ENCODE measurements at places on chromosomes 12 and 14.

DNA sequence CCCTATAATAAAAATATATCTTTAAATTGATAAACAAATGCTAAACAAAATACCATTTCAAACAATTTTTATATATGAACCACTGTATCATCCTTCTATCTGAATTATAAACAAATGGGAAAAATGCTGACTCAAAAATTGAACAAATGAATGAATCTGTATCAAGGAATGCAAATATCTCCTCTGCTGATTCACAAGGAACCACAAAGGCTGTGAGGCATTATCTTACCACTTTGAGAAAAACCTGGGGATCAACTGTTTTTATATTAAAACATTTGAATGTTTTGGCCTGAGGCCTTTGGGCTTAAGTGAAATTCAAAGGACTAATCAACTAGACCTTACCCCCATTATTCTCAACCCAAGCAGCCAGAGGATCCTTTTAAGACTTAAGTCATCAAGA, 86.3 kb downstream of the EML5 start:
- no peak for DNase-seq

GRCh38 chr12:49798248-49798647, 30.0 kb downstream of the NCKAP5L start:
- no peak for DNase-seq

DNA sequence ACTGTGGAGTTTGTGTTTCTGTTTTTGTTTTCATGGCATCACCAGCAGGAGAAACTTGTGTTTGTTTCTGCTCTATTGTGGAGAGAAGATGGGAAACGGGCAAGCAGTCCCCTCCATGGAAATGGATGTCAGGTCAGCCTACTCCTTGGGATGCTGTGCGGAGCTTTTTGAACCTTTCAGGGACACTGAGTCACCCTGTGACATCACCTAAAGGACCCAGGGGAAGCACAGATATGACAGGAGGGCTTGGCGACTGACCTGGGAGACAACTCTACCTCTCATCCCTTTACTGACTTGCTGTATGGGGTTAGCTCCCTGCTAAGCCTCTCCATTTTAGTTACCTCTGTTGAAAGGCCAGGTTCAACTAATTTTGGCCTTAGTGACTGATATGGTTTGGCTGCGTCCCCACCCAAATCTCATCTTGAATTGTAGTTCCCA, 706.9 kb upstream of the TMEM132C start:
- DNase-seq, result no peak

- no peak for DNase-seq
These were observed 491 bp upstream of the CLEC6A start for GRCh38 chr12:8455271-8455670.

DNA sequence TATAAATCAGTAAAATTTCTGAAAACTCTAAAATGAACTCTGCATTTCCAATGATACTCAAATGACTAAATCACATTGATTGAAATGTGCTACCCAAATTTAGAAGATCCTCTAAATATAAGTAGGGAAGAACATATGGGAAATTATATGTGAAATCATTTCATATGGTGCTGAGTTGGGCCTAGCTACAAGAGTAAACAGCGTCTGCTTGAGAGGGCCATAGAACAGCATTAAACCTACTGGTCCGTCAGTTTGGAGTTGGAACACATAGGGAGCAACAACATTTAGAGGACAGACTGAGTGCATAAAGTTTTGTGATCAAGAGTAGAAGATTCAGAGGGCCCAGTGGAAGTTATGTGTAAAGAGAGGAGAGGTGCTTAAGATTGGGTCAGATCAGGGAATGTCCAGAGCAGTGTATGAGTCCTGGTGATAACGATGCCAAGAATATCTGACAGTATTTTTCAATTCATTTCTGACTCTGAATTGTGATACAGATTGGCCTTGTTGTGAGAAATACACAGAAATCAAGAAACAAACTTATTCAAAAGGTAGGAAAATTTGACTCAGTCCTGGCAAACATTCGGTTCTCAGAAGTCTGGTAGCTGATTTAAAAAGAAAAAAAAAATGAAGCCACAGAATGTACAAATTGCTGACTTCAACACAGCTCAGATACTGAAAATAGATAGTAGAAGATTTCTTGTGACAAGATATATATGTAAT, 362.2 kb downstream of the CCDC91 start:
- no peak for DNase-seq

- DNase-seq, result no peak
These were observed 215.0 kb upstream of the USP15 start for GRCh38 chr12:62045211-62045610.

GRCh38 chr12:65055859-65056258, 65.2 kb downstream of the WIF1 start:
- DNase-seq, result no peak

DNA sequence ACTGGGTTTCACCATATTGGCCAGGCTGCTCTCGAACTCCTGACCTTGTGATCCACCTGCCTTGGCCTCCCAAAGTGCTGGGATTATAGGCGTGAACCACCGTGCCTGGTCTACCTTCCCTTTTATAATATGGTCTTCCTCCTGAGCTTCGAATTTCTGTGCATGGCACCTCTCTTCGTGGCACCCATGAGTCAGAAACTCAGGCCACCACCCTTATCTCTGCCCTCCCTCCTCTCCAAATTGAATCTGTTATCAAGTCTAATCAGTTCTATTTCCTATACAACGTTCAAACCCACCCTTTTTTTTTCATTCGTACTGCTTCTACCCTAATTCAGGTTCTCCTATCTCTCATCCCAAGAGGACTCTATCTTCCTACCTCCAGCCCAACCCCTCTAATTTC, 5.0 kb upstream of the TINF2 start:
- no peak for DNase-seq

GRCh38 chr14:20597108-20597507, 5.9 kb upstream of the RNASE12 start:
- DNase-seq, result no peak

DNA sequence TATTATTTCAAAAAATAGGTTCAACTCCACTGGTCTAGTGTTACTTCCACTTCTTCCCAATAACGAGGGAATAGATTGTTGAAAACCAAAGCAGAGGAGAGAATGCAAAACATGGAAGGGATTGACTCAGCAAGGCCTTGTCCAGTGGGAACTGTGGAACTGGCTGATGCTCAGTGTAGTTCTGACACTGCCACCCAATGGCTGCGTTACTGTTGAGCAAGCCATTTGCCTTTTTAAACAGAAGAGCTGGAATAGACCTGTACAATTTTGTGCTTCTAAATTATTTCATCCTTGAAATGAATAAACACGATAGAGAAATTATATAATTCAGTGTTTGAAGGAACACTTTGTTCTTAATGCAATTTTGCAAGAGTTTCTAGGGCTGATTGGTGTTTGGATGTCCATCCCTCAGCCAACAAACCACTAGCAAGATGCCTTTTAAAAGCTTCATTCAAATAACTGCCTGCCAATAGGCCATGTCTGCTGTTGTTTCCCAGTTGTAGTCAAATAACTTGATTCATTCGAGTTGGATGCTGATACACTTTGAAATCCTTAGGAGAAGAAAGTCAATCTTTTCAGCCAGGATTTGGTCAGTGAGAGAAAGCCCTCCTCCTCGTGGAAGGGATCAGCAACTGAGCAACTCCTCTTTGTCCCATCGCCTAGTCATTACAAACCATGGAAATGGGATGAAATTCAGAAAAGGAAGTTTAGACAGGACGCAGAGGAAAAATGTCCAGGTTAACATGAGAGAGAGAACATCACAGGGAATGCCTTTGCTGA, 7.3 kb upstream of the MGP start:
- DNase-seq, result no peak

- DNase-seq, result peak; percentile 79
These were observed 17.4 kb downstream of the RPS6KL1 start for GRCh38 chr14:74905595-74906142.

GRCh38 chr12:630656-631632, 32.3 kb downstream of the NINJ2 start:
- peak; percentile 57 for DNase-seq

- DNase-seq, result no peak
These were observed 1.8 kb downstream of the PLBD2 start for GRCh38 chr12:113359939-113360748.

DNA sequence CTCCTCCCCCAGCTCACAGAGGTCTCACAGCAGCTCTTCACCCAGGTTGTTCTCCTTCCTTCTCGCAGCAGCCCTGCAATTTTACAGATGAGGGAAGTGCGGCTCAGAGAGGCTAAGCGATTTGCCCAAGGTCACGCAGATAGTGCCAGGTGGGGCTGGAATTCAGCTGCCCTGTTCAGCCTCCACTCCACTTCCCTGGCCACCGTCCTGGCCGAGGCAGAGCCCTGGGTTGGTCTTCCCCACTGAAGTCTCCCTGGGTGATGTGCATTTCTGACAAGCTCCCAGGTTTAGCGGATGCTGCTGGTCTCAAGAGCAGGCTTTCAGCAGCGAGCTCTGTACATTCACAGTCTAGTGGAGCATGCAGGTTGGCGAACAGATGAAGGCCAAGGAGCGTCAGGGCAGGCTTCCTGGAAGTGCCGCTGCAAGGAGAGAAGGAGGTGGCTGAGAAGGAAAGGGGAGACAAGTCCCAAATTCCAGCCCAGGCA, 28.9 kb upstream of the EML1 start:
- DNase-seq, result no peak

DNA sequence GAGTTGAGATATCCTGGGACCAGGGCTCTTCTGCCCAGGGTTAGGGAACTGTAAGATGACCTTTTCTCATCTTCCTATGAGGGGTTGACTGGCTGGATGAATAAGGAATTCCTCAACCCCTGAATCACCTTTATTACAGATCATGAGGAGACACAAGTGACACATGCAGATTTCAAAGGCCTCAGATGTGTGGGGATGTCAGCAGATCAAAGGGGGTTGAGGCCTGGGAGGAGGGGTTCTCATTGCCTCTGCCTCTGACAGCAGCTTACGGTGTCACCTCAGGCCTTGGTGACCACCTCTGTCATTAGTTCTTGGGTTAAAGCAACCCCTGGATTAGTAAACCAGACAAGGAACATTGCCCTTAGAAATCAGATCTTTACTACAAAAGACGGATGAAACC, 2.1 kb upstream of the KRT72 start:
- DNase-seq, result no peak

DNA sequence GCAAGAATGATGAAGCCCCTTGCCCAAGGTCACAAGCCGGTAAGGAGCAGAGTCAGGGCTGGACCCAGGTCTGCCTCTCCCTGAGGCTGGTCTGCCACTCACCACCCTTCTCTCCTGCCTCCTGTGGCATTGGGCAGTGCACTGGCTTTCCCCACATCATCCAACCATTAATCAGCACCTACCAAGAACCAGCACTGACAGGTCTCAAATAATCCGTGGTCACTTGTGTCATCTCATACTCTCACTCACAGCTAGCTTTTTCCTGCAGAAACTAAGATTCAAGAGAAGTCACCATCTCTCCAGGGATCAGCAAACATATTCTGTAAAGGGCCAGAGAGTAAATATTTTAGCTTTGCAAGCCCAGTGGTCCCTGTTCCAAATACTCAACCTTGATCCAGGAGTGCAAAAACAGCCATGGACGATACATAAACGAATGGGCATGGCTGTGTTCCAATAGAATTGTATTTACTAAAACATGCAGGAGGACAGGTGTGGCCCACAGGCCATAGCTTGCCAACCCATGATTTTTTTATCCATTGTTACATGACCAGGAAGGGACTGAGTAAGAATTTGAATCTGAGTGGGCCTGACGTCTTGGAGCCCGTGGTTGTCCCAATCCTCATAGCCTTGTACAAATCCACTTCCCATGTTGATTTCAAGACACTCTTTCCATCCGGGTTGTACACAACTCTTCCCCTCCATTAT, 374.2 kb downstream of the BCL11B start:
- DNase-seq, result no peak

DNA sequence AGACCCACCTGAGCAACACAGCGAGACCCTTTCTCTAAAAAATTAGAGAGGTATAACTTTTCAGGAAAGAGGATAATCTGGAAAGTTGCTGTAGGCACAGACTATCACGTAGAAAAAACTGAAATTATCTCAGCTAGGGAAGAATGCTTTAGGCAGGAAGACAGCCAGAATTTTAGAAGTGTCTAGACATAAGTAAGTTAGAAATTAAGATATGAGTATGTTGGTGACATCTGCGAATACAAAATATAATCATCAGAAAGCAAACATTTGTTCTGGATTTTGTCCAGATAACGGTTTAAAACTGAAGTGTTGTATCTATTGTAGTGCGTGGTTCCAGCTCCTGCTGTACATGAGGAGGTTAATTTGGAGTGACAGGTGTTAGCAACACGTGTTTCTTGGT, 123.2 kb downstream of the FBXL14 start:
- no peak for DNase-seq

Data from effector memory CD8-positive, alpha-beta T cell (primary cell).